Mesenchymal stem cell (in vitro differentiated cells and primary cell): ENCODE measurements at places on chromosomes 6 and 20.
A peak's percentile ranks its signal among the peaks of the same experiment; 100 is the strongest.

DNA sequence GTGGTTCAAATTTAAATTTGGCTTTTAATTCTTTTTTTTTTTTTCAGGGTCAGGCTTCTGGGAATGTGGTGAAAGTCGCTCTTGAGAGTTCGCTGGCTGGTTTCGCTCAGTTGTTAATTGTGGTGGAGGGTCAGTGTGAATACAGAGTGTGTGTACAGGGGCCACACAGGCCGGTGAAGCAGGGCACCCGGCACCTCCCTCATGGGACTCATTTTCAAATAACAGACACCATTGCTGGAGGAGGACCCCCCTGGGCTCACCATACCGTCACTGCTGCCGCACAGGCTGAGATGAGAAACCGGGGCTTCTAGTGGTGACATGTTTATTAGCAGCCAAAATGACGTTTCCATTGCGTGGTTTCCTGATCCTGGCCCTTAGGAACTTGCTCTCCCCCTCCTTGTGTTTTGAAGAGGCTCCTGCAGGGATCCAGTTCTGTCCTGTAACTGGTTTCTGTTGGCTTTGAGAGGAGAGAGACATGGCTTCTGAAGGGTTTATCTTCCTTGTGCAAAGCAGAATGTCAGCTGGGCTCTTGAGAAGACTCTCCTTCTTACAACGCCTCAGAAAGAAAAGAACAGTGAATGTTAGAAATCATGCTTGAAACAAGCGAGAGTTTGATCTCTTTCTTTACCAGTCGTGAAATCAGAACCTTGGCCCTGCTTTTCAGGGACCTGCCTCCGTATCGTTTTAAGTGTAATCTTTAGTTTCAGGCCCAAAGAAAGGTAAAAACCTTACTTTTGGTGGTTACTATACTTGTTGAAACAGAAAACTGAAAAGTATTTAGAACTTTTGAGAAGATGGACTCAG is 37.8 kb downstream of the DUSP22 start:
- H3K27ac ChIP-seq = no peak overlapping the region
- no peaks in the 10 kb centered on the region for H3K27me3 ChIP-seq
- DNase-seq = peak; percentile 55
- H3K4me3 ChIP-seq = no peak overlapping the region

DNA sequence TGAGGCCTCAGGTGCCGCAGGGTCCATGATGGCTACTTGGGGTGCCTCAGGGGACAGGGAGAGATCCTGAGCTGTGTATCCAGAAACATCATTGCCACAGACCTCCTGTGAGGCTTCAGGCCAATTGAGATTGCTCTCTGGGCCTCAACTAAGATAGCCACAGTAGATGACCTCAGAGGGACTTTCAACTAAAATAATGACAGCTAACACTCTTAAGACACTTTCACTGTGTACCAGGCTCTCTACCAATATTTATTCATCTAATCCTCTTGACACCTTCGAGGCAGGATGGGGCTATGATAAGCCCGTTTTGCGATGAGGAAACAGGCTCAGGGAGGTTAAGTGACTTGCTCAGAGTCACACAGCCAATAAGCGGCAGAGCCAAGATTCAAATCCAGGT is 10.7 kb downstream of the RIMS4 start:
- H3K27ac ChIP-seq = no peak overlapping the region
- no peak for DNase-seq
- no peaks in the 10 kb centered on the region for H3K4me1 ChIP-seq
- H3K4me3 ChIP-seq = no peak overlapping the region

DNA sequence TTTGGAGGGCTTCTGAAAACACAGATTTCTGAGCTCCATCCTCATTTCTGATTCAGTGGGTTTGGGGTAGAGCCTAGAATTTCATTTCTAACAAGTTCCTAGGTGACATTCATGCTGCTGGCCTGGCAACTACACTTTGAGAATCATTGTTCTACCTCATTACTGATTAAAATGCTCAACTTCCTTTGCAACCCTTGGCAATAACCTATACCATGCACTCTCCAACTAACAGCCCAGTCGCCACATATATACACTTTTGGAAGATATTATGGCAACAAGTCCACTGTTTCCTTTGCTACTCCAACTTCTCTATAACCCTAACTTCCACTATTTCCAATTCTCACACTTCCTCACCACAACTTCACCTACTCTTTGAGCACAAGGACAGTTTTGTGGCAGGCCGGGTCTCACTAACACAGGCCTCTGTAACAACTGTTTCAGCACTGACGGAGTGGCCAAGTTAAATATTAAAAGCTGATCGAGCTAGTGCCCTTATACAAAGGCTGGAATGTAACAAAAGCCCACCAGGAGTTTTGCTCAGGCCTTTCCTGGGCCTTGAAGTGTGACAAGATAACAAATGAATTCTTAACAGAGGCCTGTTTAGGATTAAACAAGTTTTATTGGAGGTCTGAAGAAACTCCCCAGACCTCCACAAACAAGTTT is 32.1 kb upstream of the RAB23 start:
- no peaks in the 10 kb centered on the region for H3K36me3 ChIP-seq
- H3K27ac ChIP-seq = peak overlapping the region; percentile 92
- H3K27me3 ChIP-seq = no peaks in the 10 kb centered on the region
- peaks cover 3% of the 10 kb centered on the region for H3K4me1 ChIP-seq
- no peak for DNase-seq
- H3K4me3 ChIP-seq = no peak overlapping the region

DNA sequence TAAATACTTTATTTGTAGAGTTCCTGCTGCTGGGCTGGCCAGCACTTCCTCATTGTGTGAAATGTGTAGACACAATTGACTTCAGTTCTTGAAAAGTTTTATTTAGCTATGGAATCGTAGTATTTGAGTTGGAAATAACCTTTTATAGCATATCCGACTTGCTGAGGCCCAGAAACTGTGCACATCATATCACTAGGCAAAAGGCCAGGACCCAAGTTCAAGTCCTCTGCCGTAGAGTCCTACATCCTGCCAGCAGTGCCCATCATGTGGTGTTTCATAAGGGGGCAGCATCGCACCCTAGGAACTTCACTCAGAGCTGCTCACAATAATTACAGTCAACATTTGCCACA is 207.7 kb upstream of the SNX9 start:
- DNase-seq = no peak
- H3K4me3 ChIP-seq = no peak overlapping the region

DNA sequence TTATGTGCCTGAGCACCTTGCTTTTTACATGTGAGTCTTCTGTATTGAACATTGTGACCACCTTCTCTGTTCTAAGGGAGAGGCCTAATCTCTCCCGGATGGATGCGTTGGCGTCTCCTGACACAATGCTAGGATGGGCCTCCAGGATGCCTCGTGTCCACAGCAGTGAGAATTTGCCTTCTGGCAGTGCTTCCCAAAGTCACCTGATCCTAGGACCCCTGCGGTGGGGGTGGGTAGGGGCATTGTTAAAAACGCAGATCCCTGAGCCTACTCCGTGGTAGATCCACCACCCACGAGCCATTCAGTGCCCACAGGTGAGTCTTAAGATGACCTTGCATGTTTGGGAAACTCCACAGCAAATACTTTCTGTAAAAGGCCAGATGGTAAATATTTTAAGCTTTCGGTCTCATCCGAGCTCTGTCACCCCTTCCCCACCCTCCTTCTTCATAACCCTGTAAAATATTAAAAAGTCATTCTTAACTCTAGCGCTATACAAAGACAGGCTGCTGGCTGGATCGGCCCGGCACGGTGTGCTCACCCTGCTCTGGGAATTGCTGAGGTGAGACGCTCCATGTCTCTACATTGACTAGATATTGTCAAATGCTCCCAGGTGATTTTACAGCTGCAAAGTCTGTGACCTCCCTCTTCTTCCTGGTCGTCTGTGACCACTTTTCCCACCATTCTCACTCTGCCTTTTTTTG is 106.7 kb upstream of the IYD start:
- no peaks in the 10 kb centered on the region for H3K4me1 ChIP-seq
- no peak overlapping the region for H3K27ac ChIP-seq

- H3K4me1 ChIP-seq = peaks cover 1% of the 10 kb centered on the region
- no peaks in the 10 kb centered on the region for H3K36me3 ChIP-seq
- H3K27ac ChIP-seq = no peak overlapping the region
These were observed 218.7 kb downstream of the FUT9 start for GRCh38 chr6:96234444-96234843.

DNA sequence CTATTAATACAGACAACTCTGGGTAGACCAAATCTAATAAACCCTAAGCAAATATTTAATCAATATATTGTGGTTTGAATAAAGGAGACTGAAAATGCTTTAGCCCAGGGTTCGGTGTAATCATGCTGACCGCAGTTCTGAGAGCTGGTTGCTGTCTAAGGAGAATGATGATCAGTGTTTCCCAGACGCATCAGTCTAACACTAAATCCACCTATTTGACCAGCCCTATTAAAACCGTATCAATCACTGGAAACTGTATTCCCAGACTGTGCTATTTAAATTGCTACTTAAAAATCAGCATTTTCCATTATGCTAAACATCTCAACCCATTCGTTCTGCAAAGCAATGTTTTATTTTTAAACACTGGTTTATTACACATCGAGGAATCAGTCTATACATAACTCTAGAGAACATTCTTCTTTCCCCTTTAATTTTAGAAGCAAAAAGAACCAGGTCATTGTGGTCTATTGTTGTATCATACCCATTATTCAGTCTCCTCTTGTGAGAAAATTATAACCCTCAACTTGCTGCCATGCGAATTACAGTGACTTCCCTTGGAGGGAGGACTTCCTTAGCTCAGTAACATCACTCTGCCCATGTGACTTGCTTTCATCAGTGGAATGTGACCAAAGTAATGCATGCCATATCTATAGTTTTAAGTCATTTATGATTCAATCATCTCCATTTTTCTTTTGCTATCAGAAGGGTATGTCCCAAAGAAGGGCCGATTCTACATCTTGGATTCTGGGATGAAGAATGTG is 515.2 kb upstream of the JAG1 start:
- H3K4me1 ChIP-seq = no peaks in the 10 kb centered on the region
- no peak overlapping the region for H3K4me3 ChIP-seq
- no peaks in the 10 kb centered on the region for H3K27me3 ChIP-seq
- DNase-seq = no peak
- no peak overlapping the region for H3K27ac ChIP-seq
- no peaks in the 10 kb centered on the region for H3K36me3 ChIP-seq

- H3K4me3 ChIP-seq = no peak overlapping the region
- no peak overlapping the region for H3K27ac ChIP-seq
- no peaks in the 10 kb centered on the region for H3K27me3 ChIP-seq
- no peaks in the 10 kb centered on the region for H3K36me3 ChIP-seq
These were observed 267.4 kb upstream of the CDH4 start for GRCh38 chr20:60984666-60985065.

- H3K36me3 ChIP-seq = no peaks in the 10 kb centered on the region
- H3K27ac ChIP-seq = no peak overlapping the region
- no peaks in the 10 kb centered on the region for H3K27me3 ChIP-seq
- no peaks in the 10 kb centered on the region for H3K4me1 ChIP-seq
- no peak for DNase-seq
These were observed 140.8 kb upstream of the INSM1 start for GRCh38 chr20:20227013-20227571.

GRCh38 chr6:13398421-13398994 is 70.2 kb upstream of the TBC1D7 start:
- H3K4me3 ChIP-seq = no peak overlapping the region
- no peak for DNase-seq
- peaks cover 5% of the 10 kb centered on the region for H3K4me1 ChIP-seq

- no peaks in the 10 kb centered on the region for H3K36me3 ChIP-seq
- no peak overlapping the region for H3K4me3 ChIP-seq
- no peaks in the 10 kb centered on the region for H3K4me1 ChIP-seq
- no peaks in the 10 kb centered on the region for H3K27me3 ChIP-seq
- no peak overlapping the region for H3K27ac ChIP-seq
These were observed 104.7 kb upstream of the RALGAPA2 start for GRCh38 chr20:20816969-20817755.

GRCh38 chr20:43728686-43729255 is 2.0 kb upstream of the GTSF1L start:
- no peaks in the 10 kb centered on the region for H3K36me3 ChIP-seq
- H3K27ac ChIP-seq = no peak overlapping the region
- H3K4me1 ChIP-seq = no peaks in the 10 kb centered on the region

DNA sequence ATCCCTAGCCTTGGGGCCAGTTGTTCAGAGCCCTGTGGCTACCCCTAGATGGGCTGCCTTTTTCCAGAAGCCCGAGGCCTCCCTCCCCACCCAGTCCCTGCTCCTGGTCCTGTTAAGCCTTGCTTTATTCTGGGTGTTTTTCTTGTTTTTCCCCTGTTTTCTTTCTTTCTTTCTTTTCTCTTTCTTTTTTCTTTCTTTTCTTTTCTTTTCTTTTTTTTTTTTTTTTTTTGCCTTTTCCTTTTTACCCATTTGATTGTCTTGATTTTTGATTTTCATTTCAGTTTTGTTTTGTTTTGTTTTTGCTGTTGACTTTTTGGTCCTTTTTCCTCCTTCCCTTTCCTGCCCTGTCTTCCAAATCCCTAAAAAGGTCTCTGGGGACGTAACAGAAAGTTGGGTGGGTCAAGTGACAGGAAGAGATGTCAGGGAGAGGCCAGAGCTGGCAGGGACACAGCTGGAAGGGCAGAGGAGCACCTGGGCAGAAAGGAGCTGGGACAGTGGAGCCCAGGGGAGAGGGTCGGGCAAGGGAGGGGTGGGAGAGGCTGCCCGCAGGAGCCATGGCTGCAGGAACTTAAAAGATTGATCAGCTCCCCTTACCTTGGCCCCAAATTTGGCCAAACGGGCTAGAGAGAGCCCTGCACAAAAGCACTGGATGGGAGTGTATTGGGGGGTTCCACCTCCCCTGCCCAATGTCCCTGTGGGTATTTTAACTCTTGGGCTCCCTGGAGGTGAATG is 27.6 kb downstream of the MYH7B start:
- H3K36me3 ChIP-seq = no peaks in the 10 kb centered on the region
- DNase-seq = no peak
- H3K4me1 ChIP-seq = peaks cover 13% of the 10 kb centered on the region
- no peak overlapping the region for H3K27ac ChIP-seq
- no peak overlapping the region for H3K4me3 ChIP-seq
- H3K27me3 ChIP-seq = peaks cover 31% of the 10 kb centered on the region

- H3K4me3 ChIP-seq = no peak overlapping the region
- H3K27ac ChIP-seq = peak overlapping the region; percentile 99
- H3K36me3 ChIP-seq = no peaks in the 10 kb centered on the region
These were observed 234.5 kb upstream of the ZNF217 start for GRCh38 chr20:53828088-53828681.

- DNase-seq = no peak
- H3K4me1 ChIP-seq = no peaks in the 10 kb centered on the region
- H3K36me3 ChIP-seq = no peaks in the 10 kb centered on the region
- H3K27me3 ChIP-seq = no peaks in the 10 kb centered on the region
- H3K4me3 ChIP-seq = no peak overlapping the region
These were observed 98.7 kb downstream of the RNF144B start for GRCh38 chr6:18485660-18486435.

DNA sequence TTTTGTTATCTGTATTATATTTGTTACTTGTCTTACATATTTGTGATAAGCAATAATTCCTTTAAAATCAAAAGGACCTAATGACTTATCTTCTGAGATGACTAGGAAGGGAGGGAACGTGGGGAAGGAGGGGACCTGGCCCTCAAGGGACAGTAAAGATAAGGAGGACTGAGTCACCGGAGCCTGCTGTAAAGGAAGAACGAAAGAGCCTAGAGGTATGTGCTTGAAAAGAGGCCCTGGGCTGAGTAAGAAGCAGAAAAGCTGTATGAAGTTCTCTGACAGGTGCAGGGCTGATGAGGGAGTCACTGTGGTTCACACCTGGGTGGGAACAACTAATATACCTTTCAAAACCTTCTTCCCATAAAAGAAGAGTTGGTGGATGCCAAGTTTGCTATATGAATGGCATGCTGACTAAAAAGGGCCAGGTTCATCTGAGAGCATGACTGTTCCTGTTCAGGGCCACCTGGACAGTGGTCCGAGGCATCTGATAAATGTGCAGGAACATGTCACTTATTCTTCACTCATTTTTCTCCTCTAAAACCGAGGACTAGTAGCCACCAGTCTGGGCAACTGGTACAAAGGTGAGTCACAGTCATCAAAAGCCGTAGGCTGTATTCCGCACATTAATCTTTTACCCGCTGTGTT is 111.3 kb downstream of the TNFAIP3 start:
- DNase-seq = peak; percentile 10
- H3K27me3 ChIP-seq = no peaks in the 10 kb centered on the region
- no peaks in the 10 kb centered on the region for H3K36me3 ChIP-seq
- H3K4me1 ChIP-seq = no peaks in the 10 kb centered on the region
- H3K27ac ChIP-seq = no peak overlapping the region
